ENCODE measurements at places on chromosomes 12 and 14. TPM values are rescaled to one million over a fixed set of nuclear protein-coding genes. Genes with fewer than 3 reads are reported as not detected.

Gene RILPL2
- total RNA-seq, result 2.0 TPM

Gene CDKL1
- total RNA-seq, result 3.3 TPM

Gene FAIM2
- total RNA-seq, result 20.5 TPM

Gene JPH4
- 0.24 TPM for total RNA-seq

Gene TNS2
- 122 TPM for total RNA-seq

Gene SERPINA1
- 9.1 TPM for total RNA-seq

Gene STXBP6
- 41.4 TPM for total RNA-seq

Gene TOMM20L
- total RNA-seq, result not detected

Gene PMCH
- not detected for total RNA-seq

Gene HCAR2
- total RNA-seq, result 0.46 TPM

Gene RTN1
- 1.6 TPM for total RNA-seq

Gene MNAT1
- 25.7 TPM for total RNA-seq

Gene FOXN4
- total RNA-seq, result not detected

Gene KRT5
- 0.16 TPM for total RNA-seq

Gene RPS6KA5
- 10.6 TPM for total RNA-seq

Gene MTRFR
- 8.1 TPM for total RNA-seq

GRCh38 chr12:5280086-5280485 lies 151.8 kb upstream of the NTF3 start:
- no peak for DNase-seq

DNA sequence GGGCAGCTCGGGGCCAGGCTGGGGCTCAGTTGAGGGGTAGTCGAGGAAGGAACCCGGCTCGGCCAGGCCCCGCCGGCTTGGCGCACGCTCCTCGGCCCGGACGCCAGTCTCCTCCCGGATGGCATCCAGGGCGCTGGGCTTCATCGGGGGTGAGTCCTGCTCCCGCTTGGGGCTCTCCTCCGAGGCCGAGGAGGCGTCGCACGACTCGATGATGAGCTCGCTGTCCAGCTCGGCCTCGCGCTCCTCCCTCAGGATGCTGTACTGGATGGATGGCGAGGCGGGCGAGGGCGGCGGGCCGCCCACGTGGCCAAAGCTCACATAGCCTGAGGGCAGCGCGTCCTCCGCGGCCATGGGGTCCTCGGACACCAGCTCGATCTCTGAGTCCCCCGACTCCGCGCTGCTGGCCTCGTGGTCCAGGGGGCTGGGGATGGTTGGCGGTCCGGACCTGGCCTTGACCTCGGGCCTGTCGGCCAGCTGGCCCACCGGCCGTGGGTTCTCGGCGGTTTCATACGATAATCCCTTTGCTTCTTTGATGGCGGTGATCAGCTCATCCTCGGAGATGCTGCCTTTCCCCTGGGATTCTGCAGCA lies 143.4 kb downstream of the RTN1 start:
- no peak for DNase-seq

DNA sequence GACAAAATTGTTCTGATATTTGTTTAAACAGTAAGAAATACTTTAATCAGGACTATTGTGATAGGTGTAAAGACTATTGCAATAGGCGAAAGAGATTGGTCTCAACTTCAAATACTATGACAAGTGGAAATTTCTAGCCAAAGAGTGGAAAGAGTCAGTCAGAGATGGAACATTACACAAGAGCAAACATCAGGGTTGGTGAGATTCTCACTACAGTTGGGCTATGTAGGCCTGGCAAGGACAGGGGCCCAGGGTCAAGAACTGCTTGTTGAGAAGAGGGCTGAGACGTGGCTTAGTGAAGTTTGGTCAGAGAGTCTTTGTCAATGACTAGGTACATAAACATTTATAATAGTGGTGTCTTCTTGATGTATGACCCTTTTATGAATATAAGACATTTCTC lies 19.4 kb downstream of the CAND1 start:
- DNase-seq, result no peak

DNA sequence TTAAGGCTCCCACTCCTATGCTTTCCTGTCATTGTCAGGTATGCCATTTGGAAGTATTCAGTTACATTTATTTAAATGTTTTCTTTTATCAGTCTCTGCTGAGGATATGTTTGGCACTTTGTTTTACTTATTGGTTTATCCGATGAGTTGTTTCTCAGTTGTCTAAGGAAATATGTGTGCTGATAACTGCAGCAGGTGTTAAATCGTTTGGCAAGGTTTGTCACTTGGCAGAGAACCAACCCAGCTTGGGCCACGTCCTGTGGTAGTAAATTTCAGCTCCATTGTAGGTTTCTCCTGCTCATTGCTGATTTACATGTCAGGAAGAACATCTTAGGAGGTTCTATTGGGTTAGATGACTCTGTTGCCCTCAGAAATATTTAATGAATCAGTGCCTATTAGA lies 22.0 kb upstream of the MGST1 start:
- no peak for DNase-seq

GRCh38 chr12:113359133-113359938 lies 949 bp downstream of the PLBD2 start:
- DNase-seq, result no peak

- no peak for DNase-seq
These were observed 28.3 kb upstream of the FBLN5 start for GRCh38 chr14:91975763-91976162.

GRCh38 chr12:92070054-92070863 lies 75.4 kb downstream of the BTG1 start:
- no peak for DNase-seq

DNA sequence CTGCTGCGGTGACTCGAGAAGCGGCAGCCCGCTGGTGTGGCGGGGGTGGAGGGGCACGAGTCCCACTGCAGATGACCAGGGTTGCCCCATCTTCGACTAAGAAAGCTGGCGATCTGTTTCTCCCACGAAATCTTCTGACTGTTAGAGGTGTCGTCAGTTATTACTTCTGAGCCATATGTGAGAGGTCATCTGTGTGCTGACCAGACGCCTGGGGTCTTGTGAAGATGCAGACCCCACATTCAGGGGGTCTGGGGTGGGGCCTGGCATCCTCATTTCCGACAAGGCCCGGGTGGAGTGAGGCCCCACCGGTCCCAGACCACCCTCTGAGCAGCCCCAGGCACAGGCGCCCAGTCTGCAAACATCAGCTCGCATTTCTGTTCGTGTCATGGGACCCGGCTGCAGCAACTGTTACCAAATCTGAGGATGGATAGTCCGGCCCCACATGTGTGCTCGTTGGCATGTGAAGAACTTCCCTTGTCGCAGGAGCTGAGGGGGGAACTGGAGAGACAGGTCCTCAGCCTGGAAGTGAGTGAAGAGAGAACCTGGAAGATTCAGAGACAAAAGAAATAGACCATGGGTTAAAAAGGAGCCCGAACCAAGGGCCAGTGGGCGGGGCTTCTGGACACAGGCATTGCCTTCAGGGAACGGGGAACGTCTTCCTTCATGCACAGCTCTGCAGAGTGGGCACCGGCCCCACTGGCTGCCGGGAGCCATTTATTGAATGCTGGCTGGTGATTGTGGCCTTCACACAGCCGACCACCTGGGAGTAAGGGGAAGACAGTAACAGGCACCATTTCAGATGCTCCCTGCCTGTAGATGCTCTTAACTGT lies 135.2 kb downstream of the ADGRD1 start:
- DNase-seq, result no peak

- DNase-seq, result no peak
These were observed 46.2 kb downstream of the AACS start for GRCh38 chr12:125111403-125111802.

GRCh38 chr12:75177997-75178396 lies 31.6 kb downstream of the KCNC2 start:
- DNase-seq, result no peak

DNA sequence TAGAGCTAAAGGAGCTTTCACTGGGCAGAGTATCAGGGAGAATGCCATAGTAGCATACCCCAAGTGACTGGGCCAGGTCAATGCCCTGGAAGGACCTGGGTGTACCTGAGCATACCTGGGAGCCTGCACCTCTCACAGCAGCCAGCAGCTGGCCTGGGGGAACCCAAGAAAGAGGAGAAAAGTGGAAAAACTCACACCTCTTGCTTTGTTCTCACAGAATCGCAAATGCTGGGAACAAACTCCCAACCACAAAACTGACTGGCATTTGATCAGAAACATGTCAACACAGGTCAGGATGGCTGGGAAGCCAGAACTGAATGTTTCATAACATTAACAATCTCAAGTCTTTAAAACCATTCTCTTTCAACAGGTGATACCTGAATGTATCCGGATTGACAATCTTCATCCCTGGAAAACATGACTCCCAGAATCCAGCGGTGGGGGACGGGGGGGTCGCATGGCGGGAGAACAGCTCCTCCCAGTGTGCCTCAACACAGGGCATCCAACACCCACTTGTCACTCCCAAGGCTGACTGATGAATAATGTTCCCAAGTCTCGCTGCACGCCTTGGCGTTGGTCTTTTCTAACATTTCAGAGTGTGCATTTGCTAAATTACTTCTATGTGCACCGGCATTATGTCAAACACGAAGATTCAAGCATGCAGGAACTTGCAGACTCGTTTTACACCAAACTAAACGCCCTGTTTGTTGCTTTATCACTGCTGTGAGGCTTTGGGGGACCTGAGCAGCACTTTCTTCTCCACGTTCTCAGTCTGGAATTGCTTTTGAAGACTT lies 7.9 kb downstream of the FOXN3 start:
- DNase-seq, result no peak

- DNase-seq, result no peak
These were observed 310.2 kb downstream of the CCDC91 start for GRCh38 chr12:28500373-28501024.

DNA sequence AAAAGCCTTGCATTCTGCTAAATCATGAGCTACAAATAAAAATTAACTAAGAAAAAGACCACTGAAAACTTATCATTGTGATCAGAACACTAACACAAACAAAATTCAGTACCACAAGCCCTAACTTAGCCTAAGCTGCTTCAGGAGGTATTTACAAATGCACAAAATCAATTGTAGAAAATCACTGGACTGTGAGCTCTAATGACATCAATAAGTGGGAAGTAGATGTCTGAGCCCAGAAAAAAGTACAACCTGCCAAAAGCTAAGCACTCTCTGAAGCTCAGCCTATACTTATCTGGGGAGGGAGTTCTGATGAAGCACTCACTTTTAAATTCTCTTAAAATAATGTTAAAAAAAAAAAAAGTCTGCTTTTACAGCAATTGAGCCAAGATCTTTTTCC lies 92.9 kb downstream of the SLCO1B1 start:
- no peak for DNase-seq

GRCh38 chr12:68785358-68785757 lies 22.6 kb upstream of the MDM2 start:
- no peak for DNase-seq

DNA sequence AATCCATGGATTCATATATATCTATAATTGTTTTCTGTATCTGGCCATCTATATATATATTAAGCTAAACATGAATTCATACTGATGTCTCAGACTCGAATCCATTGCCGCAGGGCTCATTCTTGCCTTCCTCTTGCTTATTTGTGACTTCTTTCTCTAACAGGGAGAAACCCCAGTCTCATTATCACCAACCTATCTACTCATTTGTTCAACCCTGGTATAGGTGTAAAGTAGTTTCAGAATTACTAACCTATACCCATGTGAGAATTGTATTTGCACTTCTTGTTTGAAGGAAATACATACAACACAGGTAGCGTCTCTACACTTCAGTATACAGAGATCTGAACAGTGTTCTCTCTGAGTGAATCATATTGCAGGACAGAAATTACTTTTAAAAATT lies 77.7 kb downstream of the PTPN11 start:
- no peak for DNase-seq

DNA sequence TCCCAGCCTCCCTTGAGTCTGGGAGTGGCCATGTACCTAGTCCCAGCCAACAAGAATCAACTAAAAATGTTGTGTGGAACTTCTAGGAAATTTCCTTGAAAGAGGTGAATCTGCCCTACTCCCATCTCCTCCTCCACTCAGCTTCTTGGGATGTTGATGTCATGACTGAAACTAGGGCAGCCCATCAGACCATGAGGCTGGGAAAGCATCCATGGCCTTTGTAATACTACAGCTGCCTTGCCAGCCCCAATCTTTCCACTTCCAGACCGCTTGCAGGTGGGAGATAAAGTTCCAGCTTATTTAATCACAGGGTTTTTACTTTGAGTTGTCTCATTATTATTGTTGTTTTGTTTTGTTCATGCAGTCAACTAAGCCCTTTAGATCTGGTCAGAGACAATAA lies 170.3 kb upstream of the LMNTD1 start:
- no peak for DNase-seq

GRCh38 chr12:12874029-12874428 lies 17.3 kb upstream of the GPRC5A start:
- no peak for DNase-seq

DNA sequence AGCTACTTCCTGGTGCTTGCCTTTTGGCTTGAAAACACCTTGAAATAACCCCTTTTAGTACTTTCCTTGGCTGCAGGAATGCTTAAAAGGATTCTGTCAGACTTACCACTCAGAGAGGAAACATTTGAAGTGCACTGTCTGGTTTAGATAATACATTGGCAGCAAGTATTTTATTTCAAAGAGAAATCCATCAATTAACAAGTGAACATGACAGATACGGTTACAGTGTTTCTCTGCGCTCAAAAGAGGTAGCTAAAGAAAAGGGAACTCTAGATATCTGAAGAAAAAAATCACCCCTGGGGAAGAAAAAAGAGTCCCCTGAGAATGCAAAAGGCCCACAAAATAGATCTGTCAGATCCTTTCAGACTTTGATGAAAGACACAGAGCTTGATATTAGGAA lies 421.9 kb downstream of the LRFN5 start:
- DNase-seq, result no peak

DNA sequence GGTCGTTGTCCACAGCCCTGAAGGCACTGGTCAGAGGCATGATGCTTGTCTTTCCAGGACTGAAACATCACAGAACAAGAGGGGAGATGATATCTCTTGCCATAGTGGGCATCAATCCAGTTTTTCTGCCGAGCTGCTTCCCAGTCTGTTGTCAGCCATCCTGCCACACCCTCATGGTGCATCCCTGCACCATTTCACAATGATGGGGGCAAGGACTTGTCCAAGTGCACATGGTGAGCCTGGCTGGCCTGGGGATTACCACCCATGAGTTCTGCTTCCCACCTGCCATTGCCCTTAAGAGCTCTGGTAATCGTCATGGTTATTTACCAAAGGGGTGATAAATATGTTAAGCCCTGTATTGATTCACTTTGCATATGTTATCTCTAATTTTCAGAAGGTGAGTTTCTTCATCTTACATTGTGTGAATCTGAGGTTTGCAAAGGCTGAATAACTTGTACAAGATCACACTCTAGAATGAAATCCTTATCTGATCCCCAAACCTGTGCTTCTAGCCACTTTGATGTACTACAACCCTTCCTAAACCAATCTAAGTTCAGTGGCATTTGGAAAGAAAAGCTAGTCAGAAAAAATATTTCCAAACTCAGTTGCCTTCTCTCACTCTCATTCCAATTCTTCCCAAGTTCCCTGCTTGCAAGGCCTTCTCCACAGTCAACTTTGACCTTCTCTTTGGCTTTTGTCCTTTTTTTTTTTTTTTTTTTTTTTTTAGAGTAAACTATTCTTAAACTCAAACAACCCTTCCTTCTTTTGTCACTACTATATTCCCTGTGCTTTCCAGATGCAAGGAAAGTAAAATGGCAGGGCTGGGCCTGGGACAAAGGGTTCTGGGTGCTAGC lies 2.3 kb downstream of the AVIL start:
- no peak for DNase-seq

- DNase-seq, result no peak
These were observed 1.5 kb downstream of the RAP1B start for GRCh38 chr12:68612202-68612601.
